ENCODE measurements at places on chromosomes 6 and 20.
A peak's percentile ranks its signal among the peaks of the same experiment; 100 is the strongest.

DNA sequence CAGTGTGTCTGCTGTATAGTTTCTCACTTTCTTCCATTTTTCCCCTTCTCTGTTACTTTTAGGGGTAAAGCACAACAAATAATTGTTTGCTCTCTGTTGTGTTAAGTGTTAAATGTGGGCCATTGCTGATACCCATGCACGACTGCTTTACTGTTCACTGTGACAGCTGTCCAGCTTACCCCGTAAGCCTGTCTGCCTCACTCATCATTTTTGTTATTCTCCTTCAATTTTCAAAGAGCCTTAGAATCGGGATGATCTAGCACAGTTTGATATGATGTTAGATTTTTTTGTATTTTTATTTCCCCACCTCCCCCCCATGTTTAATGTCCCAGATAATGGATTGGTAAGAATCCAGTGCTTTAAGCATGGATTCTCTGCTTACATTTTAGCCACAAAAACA, 41.2 kb upstream of the MLIP start:
- no peak for DNase-seq

DNA sequence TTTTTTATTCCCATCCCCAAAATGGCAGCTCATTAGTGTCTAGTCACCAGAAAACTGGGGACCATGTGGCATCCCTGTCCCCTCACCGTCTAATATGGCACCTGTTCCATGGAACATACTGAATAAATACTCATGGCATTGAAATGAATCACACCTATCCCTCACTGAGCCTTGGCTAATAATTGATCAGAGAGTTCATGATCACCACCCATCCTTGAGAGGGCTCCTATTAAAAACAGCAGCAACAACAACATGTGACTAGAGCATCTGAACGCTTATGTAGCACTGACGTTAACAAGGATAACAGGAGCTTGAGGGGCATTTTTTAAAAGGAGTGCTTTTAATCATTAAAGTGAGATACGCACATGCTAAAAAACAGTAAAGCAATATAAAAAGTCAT, 1111.6 kb upstream of the FLRT3 start:
- no peak for DNase-seq

GRCh38 chr6:41568585-41569384, 22.6 kb downstream of the FOXP4 start:
- DNase-seq = no peak

DNA sequence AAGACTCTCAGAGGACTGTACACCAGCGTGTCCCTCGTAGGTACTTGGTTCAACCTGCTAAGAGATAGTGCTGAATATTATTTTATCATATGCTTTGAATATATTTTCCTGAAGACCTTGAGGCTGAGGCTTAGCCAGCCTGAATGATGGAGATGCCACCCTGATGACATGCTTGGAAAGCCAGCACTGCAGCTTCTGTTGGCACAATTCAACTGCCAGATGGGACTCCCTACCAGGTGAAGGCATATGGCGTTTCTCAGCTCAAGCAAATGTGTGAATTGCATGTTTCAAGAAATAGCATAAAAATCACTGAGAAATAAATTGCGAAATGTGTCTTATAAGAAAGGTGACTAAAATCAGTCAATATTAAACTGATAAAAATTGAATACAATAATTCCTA, 228.1 kb upstream of the CST7 start:
- no peak for DNase-seq

GRCh38 chr6:158772172-158772571, 47.0 kb downstream of the EZR start:
- no peak for DNase-seq

- DNase-seq = no peak
Observed at GRCh38 chr20:61937963-61938838, 127.5 kb downstream of the TAF4 start.

DNA sequence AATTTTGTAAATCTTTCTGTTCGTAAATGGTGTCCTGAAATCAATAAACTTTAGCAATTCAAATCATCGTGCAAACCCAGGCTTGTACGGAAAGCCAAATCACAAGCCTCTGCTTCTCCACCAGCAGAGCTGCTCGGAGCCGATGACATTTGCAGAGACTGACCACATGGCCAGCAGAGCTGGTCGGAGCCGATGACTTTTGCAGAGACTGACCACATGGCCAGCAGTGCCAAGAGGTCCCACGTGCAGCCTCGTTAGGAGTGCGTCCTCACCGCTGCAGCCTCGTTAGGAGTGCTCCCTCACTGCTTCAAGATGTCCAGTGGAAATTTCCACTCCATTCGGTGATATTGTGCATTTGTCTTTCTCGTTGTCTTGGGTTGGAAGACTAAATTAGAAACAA, 28.5 kb downstream of the SMOC2 start:
- DNase-seq = peak; percentile 58

DNA sequence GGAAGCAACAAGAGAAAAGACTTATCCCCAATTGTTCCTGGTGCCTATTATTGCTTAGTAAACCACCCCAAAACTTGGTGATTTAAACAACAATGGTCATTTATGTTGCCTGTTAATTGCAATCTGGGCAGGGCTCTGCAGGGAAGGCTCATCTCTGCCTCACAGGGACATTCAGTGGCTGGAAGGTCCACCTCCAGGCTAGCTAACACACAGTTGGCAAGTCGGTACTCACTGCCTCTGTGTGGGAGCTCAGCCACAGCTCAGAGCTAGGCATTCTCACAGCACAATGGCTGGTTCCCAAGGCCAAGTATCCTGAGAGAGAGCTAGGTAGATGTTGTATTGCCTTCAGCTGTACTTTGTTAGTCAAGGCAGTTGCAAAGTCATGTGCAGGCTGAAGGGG, 18.5 kb upstream of the GMDS start:
- DNase-seq = no peak
